NCI-H1417 (cell line): ENCODE measurements at places on chromosomes 7 and 10.

- DNase-seq: no peak
Measured at GRCh38 chr10:131915990-131916766, 15.4 kb downstream of the PPP2R2D start.

GRCh38 chr10:50404021-50404773, 152.9 kb upstream of the ASAH2 start:
- DNase-seq: no peak

GRCh38 chr7:19560111-19560883, 148.5 kb downstream of the POLR1F start:
- DNase-seq: no peak

GRCh38 chr10:131860806-131861440, 39.9 kb upstream of the PPP2R2D start:
- no peak for DNase-seq
